ENCODE measurements at places on chromosomes 5 and 9. TPM values are rescaled to one million over a fixed set of nuclear protein-coding genes. Genes with fewer than 3 reads are reported as not detected.

PCDHB4 gene
- 5.4 TPM for total RNA-seq

DNA sequence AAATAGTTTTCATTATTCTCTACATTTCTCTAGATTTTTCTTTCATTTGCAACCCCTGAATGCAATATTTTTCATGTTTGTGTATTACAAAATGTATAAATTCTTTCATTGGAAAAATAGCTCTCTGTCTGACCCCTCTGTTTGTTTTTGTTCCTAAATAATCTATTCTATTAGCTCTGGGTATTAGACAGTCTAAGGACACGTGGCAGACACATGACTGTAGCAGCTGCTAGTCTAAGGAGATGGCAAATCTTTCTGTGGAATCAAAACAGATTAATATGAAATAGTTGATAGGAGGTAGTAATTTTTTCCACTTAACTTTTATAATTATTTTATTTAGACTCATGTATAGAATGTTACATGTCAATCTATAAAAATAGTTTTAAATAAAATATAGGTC is 21.4 kb upstream of the SPATA9 start:
- DNase-seq = no peak

- DNase-seq = no peak
Observed at GRCh38 chr5:89595056-89595455, 712.1 kb upstream of the MEF2C start.

DNA sequence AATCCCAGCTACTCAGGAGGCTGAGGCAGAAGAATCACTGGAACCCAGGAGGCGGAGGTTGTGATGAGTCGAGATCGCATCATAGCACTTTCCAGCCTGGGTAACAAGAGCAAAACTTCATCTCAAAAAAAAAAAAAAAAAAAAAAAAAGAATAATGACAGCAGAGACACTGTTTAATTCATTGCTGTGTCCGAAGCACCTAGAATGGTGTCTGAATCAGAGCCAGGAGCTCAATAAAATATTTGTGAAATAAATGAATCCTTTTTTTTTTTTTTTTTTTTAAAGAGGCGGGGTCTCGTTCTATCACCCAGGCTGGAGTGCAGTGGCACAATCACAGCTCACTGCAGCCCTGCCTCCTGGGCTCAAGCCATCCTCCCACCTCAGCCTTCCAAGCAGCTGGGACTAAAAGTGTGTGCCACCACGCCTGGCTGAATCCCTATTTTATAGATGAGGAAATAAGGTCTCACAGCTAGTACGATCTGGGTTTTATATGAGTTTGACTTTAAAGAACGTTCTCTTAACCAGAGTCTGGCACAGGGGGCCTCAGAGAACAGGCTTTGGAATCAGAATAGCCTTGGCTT is 47.8 kb downstream of the THOC3 start:
- DNase-seq = no peak

- DNase-seq = no peak
Observed at GRCh38 chr5:39716532-39717028, 291.8 kb upstream of the DAB2 start.

- DNase-seq = no peak
Observed at GRCh38 chr9:33040792-33041431, 15.8 kb downstream of the DNAJA1 start.

PCDHB8 gene
- 3.1 TPM for total RNA-seq

GRCh38 chr5:1868886-1869475 is 13.7 kb downstream of the IRX4 start:
- no peak for DNase-seq

LCNL1 gene
- 5.8 TPM for total RNA-seq

- no peak for DNase-seq
Observed at GRCh38 chr5:172765766-172766286, 5.2 kb downstream of the DUSP1 start.

DNA sequence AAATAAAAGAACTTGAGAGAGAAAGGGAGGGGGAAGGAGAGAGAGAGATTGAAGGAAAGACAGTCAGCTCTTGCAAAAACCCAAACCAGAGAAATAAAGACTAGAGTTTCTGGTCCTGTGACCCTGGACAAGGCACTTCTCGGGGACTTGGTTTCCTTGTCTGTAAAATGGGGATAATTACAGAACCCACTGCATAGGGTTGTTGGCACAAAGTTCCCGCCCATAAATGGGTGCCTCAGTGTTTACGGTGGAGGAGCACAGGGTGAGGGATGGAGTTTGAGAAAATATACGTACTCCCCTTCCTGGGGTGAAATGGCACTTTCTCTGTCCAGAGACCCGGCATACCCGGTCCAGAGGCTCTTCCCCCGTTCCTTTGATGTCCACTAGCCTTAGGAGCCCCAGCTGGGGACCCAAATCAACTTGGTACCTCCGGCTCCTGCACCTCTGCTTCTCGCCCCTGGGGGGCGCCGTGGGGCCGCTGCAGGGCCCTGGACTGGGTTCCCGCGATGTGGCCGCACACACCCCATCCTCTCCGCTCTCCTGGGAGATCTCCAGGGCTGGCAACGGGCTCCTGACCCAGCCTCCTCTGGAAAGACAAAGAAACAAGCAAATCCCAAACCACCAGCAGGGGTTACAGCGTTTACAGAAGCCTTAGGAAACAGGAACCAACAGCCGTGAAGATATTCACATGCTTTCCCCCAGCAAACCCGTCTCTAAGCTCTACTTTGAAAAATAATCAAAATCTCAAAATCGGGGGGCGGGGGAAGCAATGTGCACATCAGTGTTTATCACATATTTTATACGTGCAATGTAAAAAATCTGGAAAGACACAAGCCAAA is 26.3 kb downstream of the PTGES start:
- no peak for DNase-seq

DNA sequence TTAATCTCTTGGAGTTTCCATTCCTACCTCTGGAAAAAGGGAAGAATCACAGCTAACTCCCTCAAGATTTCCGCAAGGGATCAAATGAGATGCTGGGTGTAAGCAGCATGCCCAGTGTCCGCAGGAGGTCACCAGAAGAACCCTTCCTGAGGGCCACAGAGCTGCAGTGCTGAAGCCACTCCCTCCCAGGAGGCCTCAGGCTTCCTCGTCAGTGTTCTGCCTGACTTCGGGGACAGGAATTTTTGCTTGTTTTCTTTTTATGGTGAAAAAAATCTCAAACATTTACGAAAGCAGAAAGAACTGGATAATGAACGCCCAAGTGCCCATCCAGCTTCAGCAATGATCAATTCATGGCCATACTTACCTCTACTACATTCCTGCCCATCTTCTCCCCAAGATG is 183.0 kb downstream of the CDK5RAP2 start:
- DNase-seq = no peak

DNA sequence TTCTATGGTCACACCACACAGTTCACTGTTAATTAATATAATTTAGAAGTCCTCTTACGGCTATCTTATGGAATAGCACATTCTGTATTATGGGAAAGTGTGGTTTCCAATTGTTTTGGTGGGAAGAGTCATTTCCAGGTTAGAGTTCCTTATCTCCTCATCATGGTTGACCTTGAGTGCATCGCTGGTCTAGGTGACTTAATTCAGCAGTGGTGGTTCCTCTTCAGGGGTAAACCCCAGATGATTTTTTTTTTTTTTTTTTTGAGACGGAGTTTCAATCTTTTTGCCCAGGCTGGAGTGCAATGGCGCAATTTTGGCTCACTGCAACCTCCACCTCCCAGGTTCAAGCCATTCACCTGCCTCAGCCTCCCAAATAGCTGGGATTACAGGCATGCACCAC is 106.9 kb downstream of the UGCG start:
- no peak for DNase-seq

GRCh38 chr5:150278046-150278730 is 11.4 kb downstream of the CAMK2A start:
- no peak for DNase-seq

DNA sequence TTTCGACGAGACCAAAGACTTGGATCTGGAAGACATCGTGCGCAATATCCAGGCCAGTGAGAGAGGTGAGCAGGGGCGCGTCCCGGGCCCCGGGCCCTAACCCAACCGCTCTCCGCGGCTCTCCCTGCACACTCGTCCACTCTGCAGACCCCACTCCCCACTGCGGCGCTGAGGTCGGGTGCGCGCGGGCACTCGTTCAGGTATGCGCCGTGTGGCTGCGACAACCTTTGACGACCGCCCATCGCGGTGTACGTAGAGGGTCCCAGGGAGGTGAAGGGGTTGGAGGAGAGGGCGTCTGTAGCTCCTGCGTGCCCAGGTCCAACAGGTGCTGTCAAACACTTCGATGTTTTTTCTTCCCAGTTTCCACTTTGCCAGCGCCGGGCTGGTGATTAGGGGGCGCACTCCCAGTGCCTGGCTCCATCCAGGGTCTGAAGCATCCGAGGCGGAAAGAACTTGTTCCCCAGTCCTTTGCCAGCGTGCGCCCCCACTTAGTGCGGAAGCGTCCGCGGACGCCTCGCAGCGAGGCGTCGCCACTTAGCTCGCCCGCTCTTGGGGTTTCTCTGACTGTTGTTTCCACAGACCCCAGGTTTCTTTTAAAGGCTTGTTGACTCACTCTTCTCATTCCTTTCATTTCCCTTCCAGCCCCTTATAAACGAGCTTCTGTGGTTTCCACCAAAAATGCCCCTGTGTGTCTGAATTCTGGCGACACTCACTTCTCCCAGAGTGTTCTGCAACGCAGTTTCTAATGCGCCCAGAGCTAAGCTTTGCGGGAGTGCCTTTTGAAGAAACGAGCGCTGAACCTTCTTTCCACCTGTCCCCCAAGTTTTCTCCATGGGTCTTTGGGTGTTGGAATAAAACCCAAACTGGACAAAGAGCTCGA is 1.6 kb downstream of the NPR3 start:
- no peak for DNase-seq

PCDHB14 gene
- 2.7 TPM for total RNA-seq

GRCh38 chr9:77876091-77876490 is 155.5 kb downstream of the GNAQ start:
- no peak for DNase-seq

PDE4D gene
- total RNA-seq = 23.9 TPM
